NCI-H510A (cell line): ENCODE measurements at places on chromosomes 6 and 20.
A peak's percentile ranks its signal among the peaks of the same experiment; 100 is the strongest.

DNA sequence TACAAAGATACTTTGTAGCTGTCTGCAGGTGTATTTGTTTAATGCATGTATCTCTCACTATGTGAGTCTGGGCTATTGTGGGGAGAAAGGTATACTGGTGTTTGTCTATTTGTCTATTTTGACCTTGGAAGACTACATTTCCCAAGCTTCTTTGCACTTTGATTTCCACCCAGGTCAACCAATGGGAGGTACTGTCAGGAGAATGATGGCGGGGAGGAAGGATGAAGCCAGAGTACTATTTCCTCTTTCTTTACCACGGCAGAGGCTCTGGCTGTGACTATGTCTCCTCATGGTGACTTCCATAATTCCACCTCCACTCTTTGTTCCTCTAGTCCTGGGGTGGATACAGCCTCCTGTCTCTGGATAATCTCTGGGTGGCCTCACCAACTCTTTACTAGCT lies 23.1 kb downstream of the LBP start:
- DNase-seq = no peak

DNA sequence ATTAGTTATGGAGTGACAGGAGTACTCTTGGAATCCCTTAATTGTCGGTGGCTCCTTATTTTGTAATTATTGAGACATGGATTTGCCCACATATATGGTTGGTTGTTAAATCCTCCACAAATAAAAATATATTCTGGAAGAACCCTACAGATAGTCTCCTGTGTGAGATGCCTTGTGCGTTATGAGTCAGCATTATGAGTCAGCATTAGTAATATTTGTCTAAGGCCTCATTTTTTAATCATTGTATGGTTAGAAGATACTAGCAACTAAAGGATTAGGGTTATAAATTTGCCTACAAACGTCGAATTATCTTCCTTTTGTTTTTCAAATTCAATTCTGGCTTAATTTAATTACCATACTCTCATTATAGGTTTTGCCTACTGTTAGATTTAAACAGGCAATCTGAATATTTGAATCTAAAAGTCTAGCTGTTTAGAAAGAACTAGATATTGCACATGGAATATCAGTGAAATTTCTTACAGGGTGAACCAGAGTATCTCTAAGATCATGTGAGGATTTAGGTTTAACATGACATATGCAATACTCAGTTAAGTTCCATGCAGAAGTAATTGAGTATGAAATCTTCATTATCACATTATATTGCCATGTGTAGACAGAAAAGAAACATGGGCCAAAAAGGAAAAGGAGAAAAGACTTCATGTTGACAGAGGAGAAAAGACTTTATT lies 5.9 kb downstream of the C6orf58 start:
- DNase-seq = no peak

DNA sequence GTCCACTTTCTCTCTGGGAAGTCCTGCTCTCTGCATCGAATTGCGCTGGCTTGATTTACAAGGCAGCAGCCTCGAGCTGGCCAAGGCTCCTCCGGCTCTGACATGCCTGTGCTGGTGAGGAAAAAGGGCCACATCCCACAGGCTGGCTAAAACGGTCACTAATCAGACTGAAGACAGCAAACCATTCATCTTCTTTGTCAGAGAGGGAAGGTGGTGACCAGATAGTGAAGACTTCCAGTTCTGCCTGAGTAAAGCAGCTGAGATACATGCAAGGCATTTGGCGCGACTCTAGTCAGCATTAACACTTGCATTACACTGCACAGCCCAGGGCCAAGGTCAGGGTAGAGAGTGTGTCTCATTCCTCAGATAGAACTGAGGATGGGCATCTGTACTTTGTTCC lies 203.2 kb upstream of the MAP3K7 start:
- no peak for DNase-seq

DNA sequence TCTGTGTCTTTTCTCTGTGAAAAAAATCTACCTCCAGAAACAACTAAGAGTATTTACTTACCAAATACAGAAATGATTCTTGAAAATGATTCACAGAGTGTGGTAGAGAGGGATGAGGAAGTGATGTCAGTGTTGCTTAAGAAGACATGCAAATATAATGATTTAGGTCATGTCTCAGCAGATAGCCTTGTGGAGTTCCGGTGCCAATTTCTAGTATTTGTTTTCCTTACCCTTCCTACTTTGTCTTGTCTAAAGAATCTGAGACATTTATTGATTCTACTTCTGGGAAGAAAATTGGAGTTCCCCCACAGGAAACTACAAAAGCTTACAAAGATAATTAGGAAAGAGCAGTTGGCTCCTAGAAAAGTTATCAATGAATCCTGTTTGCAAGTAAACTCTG lies 68.8 kb downstream of the GJA1 start:
- DNase-seq = no peak

DNA sequence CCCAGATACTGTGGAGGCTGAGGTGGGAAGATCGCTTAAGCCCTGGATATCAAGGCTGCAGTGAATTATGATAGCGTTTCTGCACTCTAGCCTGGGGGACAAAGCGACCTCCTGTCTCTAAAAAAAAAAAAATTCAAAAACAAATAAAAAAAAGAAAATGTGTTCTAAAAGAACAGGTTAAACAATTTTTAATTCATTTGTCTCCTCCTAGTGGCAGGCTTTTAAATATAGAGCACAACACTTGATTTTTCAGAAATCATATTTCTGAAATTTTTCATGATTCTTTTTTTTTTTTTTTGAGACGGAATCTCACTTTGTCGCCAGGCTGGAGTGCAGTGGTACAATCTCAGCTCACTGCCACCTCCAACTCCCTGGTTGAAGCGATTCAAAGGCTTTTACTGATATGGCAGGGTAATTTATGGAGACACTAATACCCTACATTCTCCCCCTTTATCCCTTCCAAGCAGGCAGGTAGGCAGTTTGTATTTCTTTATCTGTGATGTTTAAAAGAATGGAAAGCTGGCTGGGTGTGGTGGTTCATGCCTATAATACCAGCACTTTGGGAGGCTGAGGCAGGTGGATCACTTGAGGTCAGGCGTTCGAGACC lies 8.7 kb upstream of the GTF3C6 start:
- no peak for DNase-seq

GRCh38 chr6:16659466-16660156 lies 101.6 kb downstream of the ATXN1 start:
- DNase-seq = no peak

DNA sequence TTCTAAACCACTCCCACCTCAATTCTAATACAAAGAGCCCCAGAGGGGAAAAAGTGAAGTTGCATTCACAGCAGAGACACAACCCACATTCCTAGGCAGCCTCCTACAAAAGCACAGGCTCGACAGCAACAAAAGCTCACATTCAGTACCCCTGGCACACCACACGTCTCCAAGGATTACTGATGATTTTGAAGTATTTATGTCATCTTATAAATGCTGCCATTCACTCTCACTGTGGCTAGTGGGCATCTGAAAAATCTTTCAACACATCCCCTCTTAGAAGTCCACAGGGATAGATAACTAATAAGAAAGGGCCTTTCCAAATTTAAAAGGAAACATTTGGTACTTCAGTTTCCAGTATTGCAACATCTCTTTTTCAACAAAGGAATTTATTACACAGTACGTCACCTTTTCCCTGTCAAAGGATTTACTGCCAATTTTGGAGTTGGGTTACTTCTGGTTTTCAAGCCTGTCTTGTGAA lies 146.7 kb downstream of the TASP1 start:
- no peak for DNase-seq

DNA sequence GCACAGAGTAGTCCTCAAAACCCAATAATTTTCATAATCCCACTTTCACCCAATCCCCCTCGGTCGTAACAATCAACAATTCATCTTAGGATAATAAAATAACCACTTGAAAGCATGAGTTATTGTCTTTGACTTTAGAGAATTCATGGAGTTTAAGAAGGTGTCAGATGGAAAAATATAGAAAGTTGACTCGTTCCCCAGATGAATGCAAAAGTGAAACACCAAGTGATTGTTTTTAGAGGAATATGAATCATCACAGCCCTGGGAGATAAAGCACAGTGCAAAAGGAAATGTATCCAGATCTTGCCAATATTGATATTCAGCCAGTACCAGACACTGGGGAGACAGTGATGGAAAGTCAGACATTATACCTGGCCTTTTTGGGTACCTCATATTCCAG lies 860.5 kb downstream of the DHX35 start:
- no peak for DNase-seq

- DNase-seq = no peak
These were observed 1.6 kb upstream of the PCK1 start for GRCh38 chr20:57559289-57559634.

GRCh38 chr20:57688295-57688694 lies 21.5 kb downstream of the PMEPA1 start:
- DNase-seq = no peak

GRCh38 chr20:44154521-44155001 lies 32.4 kb downstream of the JPH2 start:
- DNase-seq = no peak

GRCh38 chr20:5569021-5569420 lies 181.2 kb upstream of the SHLD1 start:
- DNase-seq = peak; percentile 51

- DNase-seq = no peak
These were observed 93.1 kb downstream of the BMP5 start for GRCh38 chr6:55782275-55782674.

DNA sequence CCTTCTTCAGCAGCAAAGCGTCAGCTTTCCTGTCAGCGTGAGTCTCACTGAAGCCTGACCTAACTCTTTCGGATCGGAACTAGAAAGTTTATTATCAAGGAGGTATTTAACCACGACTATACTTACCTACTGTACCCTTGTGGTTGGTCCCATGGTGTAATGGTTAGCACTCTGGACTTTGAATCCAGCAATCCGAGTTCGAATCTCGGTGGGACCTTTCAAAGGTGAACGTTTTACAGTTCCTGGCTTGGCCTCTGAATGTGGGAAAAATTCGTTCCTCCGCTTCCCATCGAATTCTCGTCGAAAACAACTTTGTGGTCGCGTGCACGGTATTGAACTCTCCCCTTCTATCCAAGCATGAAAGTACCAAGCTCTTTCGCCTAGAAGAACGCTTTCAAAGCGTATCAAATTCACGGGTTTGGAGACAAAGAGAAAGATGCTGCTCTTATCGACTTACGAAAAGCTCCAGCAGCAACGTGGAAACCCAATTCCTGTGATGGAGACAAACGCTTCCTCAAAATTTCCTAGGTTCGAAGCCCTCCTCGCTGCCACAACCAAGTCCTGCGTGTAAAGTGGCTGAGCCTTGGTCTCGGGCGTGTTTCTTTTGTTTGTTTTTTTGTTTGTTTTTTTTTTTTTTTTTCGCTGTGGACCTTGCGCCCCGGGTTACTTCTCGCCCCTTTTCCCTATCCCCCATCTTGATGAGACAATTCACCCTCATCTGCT lies 63.7 kb downstream of the GPX5 start:
- DNase-seq = no peak

DNA sequence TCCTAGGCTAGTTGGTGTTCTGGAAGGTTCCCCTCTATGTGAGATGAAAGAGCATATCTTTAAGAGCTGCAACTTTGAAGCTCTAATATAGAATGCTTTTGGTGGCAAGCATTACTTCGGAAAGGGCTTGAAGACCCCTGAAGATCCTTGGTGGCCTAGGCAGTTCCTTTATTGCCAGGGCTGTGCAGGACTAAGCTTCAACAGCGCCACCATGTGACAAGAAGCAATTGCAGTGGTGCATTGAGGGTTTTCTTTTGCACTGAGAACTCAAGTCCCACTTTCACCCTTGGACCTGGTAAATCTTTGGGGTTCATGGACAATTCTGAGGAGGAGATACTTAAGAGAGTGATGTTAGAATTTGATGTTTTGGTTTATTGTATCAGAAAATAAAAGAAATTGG lies 237.4 kb upstream of the GMDS start:
- no peak for DNase-seq

DNA sequence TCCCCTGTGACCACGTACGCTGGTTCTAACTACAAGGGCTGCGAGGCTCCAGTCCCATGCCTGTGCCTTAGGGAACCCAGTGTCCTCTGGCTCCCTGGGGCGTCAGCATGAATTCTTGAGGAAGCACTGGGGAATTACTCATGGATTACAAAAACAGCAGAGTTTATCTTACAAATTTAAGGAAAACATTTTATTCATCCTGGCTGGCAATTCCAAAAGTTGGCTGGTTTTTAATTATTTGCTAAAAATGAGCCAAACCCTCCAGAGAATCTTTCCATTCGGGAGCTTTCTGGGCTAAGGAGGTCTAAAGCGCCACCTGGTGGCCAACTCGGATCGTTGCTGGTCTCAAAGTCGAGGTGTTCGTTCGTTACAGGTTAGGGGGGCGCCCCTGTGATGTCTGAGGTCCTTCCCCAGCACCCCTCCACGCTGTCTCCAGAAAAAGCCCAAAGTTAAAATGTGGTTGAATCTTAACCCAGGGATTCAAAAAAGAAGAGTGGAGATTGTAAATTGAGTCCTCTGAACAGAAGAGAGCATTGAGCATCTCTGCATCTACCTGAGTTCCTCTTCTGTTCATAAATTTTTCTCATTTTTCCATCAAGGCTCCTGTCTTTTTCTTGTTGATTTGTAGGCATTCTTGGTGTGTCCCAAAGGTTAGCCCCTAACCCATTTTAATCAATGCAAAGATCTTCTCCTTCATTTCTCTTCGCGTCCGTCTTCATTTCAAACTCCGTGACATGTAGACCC lies 99.4 kb downstream of the BFSP1 start:
- DNase-seq = no peak

- no peak for DNase-seq
These were observed 89.6 kb downstream of the PCSK2 start for GRCh38 chr20:17316316-17317038.

GRCh38 chr6:3242768-3243167 lies 15.3 kb upstream of the TUBB2B start:
- DNase-seq = no peak

DNA sequence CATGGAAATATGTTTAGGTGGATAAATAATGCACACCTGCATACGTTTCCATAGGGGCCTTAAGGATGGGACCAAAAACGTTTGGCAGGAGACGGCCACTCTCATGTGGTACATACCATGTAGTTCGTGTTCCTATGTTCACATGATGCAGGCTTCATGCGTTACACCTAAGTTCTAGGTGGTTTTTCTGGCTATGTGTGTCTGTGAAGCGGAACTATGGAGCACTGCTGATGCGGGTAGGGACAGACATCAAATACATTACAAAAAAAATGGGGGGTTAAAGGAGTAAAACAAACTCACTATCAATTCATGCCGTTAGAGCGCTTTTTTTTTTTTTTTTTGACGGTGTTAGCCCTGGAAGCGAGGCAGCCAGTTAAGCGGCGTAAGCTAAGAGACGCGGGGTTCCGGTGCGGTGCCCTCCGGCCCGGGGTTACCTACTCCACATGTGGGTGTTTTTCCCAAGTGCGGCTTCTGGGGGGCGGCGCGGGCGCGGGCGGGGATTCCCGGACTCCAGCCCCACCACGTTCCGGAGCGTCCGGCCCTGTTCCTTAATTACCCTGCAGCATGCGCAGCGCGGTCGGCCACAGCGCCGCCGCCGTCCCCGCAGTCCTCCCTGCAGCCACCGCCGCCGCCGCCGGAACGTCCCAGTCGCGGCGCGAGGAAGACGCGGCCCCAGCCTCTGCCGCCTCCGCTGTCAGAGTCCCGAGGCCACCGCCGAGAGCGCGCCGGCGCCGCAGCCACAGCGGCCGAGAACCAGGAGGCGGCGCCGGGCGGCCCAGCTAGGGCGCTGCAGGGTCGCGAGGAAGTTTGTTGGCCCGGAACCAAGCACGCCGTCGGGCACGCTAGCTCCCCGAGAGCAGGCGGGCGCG lies 648 bp downstream of the COL19A1 start:
- no peak for DNase-seq

GRCh38 chr6:96704713-96705112 lies 132.6 kb downstream of the GPR63 start:
- DNase-seq = no peak

GRCh38 chr20:44736170-44737021 lies 9.3 kb upstream of the KCNK15 start:
- DNase-seq = peak; percentile 24

- DNase-seq = no peak
These were observed 33.0 kb downstream of the CARMIL1 start for GRCh38 chr6:25312034-25312620.

GRCh38 chr20:58627212-58628072 lies 23.6 kb upstream of the STX16 start:
- no peak for DNase-seq
